ENCODE measurements at places on chromosomes 12 and 14.

DNA sequence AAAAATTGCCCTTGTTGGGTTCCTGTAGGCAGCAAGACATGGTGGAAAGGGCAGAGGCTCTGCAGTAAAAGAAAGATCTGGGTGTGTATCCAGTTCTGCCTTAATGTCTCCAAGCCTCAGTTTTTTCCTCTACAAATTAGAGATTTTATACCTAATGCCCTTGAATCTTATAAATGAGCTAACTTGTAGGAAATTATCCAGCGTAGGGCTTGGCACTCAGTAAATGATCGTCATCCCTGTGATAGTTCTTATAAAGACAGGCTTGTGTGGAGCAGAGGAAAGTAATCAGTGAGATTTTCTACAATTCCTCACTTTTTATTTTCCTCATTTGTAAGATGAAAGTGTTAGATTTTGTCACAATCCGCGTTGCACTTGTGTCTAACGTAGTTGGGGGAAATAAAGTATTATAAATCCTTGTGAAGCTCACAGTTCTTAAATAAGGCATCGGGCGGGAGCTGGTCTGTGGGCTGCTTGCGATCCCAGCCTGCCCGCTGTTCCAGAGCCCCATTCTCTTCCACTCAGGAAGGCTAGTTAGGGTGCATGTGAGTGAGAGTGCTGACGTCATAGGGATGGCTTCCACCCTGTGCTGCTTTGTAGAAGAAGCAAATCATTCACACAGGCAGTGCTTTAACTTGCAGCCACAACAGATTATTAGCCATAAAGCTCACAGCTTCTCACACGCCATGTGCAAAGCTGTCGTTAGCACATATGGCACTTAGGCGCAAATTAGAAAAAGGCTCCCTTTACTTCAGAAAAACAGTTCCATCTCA lies 87.6 kb downstream of the EML1 start:
- DNase-seq = no peak

- DNase-seq = peak; percentile 95
Measured at GRCh38 chr12:124398578-124399227, 103.8 kb downstream of the RFLNA start.

DNA sequence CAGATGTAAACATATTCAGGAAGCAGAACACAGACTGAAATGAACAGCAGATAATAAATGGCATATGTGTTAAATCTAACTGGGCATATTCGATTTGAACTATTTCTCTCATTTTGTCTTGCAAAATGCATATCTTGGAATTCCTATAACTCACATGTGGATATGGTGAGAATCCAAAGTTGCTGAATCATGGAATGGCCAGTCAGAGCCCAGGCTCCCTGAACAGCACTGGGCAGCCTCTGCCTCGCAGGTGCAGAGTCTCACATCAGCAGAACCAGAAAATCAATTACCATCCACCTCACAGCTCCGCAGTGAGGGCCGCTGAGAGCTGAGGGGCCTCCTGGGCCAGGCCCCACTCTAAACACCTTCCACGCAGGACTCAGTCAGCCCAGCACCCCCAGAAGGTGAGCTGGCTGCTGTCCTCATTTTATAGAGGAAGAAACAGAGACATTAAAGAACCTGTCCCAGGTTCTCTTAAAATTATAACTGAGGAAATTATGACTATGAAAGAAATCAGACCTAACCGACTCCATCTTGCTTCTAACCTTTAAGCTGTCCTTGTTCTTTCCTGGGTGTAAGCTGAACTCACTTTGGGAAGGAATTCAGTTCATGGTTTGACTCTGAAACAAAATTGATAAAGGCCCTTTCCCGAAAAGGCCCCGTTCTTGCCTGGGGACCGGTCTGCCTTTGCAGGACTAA lies 269.1 kb upstream of the SFSWAP start:
- no peak for DNase-seq

DNA sequence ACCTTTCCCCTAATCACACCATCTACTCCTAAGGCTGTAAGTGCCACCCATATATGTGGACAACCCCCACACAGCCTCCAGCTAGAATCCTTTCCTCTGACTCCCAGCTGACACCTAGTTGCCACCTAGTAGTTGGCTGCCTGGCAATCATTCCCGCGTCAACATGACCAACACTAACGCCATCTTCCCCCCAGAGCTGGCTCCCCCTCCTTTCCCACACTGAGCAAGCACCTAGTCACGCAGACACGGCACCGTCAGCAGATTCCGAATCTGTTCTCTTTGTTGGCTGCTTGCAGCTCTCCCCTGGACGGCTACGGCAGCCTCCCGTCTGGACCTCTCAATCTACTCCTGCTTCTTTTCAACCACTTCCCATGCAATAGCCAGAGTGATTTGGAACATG lies 27.7 kb downstream of the UBR7 start:
- DNase-seq = no peak

DNA sequence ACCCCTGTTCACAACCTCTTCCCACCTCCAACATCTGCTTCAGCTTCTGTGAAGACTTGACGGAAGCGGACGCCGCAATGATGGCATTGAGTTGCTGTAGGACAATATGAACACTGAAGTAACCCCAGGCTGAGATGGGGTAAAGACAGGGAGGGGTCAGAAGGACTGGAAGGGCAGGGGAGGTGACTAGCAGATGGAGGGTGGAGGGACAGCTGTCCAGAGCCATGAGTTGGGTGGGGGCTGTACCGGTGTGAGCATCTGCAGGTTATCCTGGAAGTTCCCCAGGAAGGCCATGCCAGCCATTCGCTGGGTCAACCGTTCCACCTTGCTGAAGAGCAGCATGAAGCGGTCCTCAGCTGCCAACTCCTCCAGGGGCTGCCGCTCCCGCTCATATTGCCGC lies 26.1 kb downstream of the PRPF40B start:
- DNase-seq = no peak

DNA sequence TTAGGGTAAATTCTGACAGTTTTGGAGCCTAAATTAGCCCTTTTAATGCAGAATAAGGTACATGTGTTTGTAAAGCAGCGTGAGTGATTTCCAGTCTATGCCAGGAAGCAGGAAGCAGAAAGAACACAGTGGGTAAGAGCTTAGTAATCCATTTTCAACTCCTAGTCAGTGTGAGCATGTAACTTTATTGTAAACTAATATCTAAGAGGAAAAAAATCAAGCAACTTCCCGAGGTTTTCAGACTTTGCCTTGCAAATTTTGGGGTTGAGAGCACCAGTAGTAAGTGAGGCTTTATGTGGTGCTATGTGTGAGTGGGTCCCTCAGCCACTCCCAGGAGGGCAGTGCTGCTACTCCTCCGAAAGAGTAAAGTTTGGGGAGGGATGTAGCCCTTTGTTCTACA lies 2.9 kb downstream of the CIPC start:
- DNase-seq = no peak

GRCh38 chr12:53170215-53170614 lies 10.3 kb upstream of the ZNF740 start:
- DNase-seq = no peak

DNA sequence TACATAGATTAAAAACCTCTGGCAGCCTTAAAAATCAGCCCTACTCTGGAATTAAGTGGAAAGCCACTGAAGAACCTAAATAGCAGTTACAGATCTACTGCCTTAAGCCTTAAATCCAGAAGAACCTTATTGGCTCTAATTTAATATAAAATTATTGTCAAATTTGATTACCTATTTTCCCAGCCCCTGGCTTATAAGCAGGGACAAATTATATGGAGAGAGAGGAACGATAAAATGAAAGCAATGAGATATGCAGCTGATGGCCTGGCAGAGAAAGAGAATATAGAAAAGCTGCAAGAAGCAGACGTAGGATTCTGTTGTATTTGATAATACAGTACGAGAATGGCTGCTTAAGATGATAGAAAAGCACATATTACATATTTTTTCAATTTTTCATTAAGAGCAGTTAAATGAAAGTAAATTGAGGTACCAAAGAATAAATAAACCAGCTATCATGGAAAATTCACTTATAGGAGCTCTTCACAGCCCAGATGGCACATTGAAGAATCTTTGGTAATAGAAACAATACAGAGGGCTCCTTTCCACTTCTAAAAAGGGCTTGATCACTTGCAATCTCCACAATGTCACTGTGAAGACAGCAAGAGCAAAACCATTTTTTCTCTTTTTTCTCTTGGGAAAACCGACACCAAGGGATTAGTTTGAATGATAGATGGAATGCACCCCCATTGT lies 129.4 kb downstream of the KICS2 start:
- DNase-seq = no peak

DNA sequence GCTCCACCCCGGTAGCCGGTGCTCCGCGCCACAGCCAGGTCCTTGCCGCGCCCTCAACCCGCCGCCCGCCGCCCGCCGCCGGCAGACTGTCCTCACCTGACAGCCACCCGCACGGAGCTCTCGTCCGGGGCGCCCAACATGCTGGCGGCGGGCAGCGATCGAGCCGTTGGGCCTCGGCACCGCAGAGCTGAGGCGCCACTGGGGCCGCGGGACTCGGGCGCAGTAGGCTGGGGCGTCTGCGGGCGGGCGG lies 164 bp downstream of the KIF21A start:
- DNase-seq = no peak

DNA sequence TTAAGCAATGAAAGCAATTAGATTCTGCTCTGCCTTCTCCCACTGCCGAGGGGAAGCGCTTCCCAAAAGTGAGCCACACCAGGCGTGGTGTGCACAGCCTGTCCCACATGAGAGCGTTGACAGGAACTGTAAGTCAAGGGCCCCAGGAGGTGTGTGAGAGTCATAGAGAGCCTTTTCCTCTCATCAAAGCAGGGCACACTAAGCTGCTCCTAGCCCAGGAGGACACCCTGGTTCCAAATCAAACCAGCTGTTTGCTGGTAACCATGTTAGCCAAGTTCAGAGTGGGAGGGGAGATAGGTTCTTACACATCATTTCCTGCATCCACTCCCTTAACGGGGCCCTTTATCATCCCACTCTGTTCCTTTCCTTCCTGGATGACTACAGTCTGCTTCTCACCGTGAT lies 98.3 kb downstream of the SPTSSA start:
- DNase-seq = no peak

DNA sequence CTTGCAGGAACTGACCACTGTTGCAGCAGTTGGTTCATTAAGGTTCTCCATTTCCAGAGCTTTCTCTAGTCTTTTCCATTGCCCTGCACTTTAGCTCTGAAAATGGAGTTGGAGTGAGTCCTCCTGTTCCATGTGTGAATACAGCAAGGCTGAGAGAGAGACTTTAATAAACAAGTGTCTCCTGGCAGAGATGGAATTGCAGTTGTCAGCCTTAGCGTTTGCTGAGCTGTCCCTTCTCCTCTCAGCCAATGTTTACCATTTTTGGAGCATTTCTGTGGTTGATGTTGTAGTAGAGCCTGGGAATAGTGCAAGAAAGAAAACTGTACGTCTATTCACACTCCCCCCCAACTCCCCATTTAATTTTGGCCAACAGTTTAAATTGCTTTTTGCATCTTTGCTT lies 7.5 kb upstream of the MANSC4 start:
- no peak for DNase-seq

- no peak for DNase-seq
Measured at GRCh38 chr12:123278101-123278627, 6.5 kb upstream of the CDK2AP1 start.

- DNase-seq = no peak
Measured at GRCh38 chr12:31234053-31234840, 91.7 kb downstream of the SINHCAF start.

DNA sequence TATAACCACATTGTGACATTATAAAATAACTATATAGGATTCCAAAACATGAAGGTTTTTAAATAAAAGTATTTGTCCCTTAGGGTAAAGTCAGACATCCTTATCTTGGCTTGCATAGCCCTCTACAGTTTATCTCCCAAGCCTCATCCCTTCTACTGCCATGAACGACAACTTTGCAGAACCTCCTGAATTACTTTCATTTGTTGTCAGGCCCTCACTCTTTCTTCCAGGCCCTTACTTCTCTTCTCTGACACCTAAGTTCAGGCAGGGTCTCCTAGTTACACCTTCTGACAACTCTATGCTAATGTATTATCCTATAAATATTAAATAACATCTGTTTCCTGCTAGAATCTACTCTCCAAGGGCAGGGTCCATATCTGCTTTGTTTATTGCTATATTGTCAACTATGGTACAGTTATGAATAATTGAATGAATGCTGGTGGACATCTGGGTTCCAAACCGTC lies 115.7 kb upstream of the MDM1 start:
- no peak for DNase-seq

DNA sequence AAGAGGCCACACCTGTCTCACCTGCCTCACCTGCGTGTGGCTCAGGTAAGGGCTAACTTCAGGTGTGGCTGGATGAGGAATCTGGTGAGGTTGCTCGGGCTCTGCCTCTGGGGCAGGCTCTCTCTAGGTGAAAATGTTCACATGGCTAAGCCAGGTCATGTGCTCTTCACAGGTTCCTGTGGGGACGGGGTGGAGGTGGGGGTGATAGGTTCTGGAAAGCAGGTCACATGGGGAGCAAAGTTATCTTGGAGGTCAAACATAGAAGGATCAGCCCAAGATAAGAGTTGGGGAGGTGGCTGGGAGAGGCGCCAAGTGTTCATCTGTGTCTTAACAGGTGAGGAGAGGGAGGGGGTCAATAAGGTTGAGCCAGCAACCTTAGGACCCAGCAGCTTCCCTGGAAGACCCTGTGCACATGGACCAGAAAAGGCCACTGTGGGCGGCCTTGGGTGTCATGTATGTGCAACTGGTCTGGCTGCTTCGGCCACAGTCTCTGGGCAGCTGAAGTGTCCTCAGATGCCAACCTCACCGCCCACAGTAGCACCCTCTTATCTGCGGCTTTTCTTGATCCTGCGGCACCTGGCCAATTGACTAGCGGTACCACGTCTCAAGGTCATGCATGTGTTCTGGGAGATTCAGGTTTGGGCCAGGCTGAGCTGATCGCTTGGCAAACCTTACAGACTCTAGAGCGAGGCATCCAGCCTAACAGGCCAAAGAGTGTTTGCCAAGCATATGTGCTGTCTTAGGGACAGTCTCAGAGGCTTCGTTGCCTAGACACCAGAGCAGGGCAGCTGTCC lies 60.5 kb downstream of the CACNA1C start:
- no peak for DNase-seq

DNA sequence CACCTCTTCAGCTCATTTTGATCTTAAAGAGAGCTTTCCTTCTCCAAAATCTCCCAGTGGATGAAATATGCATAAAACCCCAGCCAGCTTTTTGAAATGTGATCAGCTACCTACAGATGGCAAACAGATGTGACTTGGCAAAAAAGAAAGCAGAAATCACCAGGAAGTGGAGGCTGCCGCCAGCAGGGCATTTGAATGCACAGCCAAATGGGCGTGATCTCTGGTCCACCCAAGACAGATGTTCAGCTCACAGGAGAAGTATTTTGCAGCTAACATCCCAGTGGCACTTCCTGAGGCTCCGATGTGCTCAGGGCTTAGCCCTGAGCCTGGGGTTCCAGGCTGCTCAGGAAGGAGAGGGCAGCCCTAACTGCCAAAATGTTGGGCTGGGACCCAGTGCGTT lies 78.3 kb downstream of the LGMN start:
- DNase-seq = no peak

DNA sequence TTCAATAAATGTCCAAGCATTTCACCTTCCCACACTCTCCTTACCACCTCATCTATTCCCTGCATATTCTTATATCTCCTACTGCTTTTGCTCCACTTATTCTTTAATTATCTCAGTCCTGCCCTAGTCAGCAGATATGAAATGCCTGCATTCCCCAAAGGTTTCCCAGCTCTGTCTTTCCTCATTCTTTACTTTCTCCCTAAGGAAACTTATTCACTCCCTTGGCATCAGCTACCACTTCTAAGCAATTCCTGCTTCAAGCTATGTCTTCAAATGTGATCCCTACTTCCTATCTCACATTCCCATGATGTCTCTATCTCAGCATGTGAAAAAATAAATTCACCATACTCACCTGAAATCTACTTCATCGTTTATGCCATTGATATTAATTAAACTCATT lies 111.8 kb downstream of the CAPZA3 start:
- no peak for DNase-seq

GRCh38 chr14:35986219-35986573 lies 160.1 kb downstream of the BRMS1L start:
- no peak for DNase-seq

- no peak for DNase-seq
Measured at GRCh38 chr12:100020370-100020769, 35.6 kb upstream of the ANKS1B start.
